ENCODE measurements at places on chromosomes 6 and 20.

DNA sequence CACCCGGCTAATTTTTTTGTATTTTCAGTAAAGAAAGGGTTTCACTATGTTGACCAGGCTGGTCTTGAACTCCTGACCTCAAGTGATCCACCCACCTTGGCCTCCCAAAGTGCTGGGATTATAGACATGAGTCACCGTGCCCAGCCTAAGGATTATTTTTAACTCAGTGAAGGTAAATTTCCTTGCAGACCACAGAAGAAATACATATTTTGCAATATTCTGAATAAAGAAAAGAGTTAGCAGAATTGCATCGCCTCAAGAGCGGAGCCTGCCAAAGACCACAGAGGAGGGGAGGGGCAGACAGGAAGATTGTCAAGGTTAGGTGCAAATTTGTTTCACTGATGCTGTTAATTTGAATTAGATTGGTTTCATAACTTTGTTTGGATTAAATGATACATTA is 47.4 kb downstream of the SOD2 start:
- DNase-seq, result no peak

GRCh38 chr20:58571356-58571692 is 56.1 kb upstream of the APCDD1L start:
- no peak for DNase-seq

GRCh38 chr6:26221186-26221585 is 134.0 kb downstream of the HFE start:
- no peak for DNase-seq

- DNase-seq, result no peak
Measured at GRCh38 chr6:70130865-70131264, 172.0 kb downstream of the COL9A1 start.

Measured in CD4-positive, alpha-beta T cell treated with Interleukin-2 at 100 ng/mL for 4 hours (primary cell).